Activated naive CD4-positive, alpha-beta T cell (primary cell): ENCODE measurements at places on chromosomes 7 and 10.

DNA sequence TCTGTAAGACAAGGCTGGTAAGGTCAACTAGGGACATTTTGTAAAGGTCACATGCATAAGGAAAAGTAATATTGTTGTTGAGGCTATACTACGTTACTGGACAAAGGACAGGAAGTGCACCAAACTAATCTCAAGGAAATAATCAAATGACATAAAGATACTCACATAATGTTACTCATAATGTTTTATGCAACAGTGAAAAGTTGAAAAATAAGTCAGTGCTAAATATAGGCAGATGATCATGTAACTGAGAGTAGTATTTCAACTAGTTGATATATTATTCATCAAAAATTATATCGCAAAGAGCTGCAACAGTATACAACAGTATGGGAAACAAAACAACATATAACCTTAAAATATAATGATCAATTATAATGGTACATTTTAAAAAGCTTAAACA is 215.7 kb downstream of the PTN start:
- no peak for DNase-seq

- no peak for DNase-seq
Measured at GRCh38 chr10:125171402-125172306, 11.3 kb upstream of the CTBP2 start.

DNA sequence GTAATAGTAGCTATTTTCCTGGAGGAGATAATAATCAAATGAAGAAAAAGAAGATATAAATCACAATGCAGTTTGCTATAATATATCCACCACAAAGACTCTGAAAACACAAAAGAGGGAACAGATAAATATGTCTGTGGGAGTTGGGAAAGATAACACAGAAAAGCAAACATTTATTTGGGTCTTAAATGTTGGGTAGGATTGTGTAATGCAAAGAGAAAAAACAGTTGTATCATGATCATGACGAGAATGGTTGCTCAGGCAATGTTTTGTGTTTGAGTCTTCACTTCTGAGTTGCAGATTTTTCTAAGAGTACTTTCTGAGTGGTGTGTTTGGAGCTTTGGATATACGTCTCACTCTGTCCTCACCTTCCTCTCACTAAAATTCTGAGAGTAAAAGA is 437.5 kb downstream of the TFEC start:
- no peak for DNase-seq

DNA sequence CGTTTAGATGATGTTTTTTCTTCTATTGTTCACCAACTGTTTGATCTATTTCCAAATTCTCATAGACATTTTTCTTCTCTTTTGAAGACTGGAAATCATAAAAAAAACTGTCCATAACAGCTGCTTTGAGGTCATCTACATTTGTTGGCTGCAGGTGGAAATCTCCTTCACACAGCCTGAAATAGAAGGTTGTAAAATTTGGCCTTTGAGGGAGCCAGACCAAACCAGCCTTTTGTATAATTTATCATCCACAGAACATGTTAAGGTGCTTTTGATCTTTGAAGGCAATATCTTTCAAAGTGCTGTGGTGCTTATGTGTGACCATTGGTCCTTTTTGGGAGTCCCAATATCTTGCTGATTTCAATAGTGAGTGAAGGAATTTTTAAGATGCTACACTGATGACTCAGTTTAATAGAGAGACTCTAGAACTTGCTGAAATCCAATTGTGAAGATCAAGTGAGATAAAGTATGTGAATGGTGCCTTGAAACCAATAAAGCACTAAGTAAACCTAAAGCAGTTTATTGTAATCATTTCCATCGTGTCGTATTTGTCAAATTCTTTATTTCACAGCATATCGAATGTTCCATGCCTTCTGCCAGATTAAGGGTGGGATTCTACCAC is 5.4 kb downstream of the FERD3L start:
- no peak for DNase-seq

DNA sequence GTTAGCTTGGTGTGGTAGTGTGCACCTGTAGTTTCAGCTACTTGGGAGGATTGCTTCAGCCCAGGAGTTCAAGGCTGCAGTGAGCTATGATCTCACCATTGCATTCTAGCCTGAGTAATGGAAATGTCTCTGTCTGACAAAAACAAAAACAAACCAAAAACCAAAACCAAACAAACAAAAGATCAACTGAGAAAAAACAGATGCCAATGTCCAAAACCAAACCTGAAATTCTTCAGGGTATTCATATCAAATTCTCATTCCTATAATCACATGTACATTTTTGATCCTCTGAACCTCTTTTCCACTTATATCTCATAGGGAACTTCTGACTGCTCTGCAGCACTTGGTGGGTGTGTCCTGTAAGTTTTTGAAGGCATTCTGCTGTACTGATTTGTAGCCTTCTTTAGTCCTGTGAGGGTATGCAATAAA is 87.0 kb downstream of the CDK6 start:
- no peak for DNase-seq

DNA sequence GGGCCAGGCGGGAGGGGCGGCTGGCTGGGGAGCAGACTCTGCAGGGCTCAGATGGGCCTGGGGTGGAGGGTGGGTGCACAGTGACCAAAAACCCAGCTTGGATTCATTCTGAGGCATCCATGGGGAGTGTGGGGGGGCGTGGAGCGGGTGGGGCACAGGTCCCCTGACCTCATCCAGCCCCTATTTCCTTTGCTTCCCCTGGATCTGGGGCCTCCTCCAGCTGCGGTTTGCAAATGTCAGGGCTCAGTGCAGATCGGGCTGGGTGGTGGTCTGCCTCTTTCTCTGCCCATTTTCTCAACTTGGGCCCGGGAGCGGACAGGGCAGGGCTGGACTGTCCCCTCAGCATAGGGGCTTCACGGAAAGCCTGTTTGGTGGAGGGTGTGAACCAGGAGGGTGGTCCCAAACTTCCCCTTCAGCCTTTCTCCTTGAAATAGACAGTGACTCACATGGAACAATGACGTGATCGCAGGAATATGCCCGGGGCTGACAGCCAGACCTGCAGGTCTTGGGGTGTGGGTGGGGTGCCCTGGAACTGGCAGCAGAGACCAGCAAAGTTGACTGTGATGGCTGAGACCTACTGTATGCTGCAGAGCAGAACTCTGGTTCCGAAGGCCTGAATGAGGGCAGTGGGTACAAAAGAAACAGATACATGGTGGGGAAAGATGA is 72.9 kb upstream of the PODXL start:
- DNase-seq: no peak

- no peak for DNase-seq
Measured at GRCh38 chr7:140249036-140249806, 72.4 kb upstream of the KDM7A start.

- no peak for DNase-seq
Measured at GRCh38 chr7:131365838-131366237, 38.2 kb downstream of the MKLN1 start.

DNA sequence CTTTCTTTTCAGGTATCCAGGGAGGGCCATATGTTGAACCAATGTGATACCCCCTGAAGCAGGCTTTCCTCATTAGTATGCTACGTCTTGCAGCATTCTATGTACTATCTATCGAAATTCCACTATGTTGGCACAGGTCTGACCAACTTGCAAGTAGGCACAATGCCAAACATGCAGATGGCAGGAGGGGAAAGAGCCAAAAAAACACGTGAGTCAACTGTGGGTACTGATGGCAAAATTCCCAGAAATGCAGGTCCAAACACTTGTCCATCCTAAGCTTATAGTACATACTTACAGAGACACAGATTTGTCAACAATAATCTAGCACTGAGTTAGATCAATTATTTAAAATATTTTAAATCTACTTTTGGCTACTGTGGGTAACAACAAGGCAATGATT is 394.9 kb downstream of the DGKB start:
- no peak for DNase-seq

DNA sequence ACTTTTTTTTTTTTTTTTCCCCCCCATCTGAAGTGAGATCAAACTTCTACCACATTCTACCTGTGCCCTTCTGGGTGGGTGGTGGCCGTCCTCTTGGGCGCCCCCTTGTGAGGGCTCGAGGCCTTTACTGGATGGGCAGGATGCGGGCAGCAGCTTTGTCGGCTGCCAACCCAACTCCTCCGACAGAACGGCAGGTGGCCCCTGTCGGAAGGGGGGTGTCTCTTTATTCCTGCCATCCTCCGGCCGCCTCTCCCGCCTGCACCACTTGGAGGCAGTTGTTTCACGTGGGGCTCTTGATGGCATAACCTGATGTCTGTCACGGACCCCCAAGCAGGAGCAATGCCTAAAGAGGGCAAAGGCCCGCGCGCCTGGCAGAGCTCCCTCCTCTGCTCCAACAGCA is 31.0 kb downstream of the AMZ1 start:
- DNase-seq: no peak

- no peak for DNase-seq
Measured at GRCh38 chr7:1025743-1026581, 18.4 kb upstream of the GPR146 start.

DNA sequence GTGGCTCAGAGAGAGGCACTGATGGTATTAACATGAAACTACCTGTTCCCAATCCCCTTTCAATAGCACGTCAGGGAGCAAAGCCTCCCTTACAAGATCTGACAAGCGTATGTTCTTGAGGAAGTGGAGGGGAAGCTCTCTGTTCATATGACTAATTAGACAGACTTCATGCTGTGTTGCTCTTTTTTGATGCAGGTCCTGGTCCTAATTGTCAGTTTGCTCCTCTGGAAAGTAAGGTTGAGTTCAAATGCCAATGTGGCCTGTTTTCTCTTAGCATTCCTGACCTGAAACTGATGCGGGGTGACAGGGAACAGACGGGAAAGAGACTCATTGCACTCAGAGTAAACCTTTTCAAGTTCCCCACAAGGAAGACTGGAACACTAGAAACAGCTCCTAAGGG is 27.0 kb upstream of the TBX20 start:
- DNase-seq: no peak

DNA sequence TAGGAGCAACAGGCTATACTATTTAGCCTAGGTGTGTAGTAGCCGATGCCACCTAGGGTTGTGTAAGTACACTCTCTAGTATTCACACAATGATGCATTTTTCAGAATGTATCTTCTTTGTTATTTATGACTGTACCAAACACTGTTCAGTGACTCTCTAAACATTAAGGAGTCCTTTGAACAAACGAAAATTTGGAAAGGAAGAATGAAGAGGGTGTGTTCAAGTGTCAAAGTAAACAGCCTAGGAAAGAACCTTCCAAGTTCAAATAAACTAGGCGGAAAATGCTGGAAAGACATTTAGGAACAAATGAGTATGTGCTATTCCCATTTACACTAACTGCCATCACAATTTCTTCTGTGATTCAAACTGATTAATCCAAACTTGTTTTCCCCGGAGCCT is 142.4 kb downstream of the CHCHD3 start:
- no peak for DNase-seq

GRCh38 chr7:48096273-48096672 is 7.2 kb downstream of the UPP1 start:
- no peak for DNase-seq

GRCh38 chr7:128737867-128738385 is 1.2 kb upstream of the CALU start:
- DNase-seq: no peak

DNA sequence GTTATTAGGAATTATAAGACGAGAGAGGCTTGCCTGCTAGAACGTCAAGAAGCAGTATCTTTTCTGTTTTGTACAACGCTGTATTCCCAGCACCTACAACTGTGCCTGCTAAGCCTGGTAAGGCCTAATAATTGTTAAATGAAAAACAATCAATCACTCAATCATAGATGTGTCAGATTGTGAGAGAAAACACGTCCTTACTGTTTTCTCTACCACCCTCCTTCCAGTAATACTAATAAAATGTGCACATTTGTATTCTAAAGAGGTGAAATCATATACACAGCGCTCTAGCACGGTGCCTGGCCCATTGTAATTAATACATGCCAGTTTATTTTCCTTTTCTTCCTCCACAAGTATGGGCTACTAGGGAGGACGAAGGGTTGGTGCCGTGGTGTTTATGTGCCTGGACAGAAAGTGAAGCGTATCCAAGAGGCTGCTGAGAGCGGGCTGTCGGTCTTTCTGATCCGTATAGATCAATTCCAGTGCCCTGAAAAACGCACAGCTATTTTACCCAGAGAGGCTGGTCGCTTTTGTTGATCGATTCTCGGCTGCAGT is 1.5 kb upstream of the AUTS2 start:
- DNase-seq: no peak

- DNase-seq: no peak
Measured at GRCh38 chr10:34124522-34125035, 690.5 kb downstream of the PARD3 start.

GRCh38 chr7:125090596-125090995 is 161.0 kb upstream of the POT1 start:
- DNase-seq: no peak

- no peak for DNase-seq
Measured at GRCh38 chr7:129801882-129802281, 150.9 kb downstream of the UBE2H start.

DNA sequence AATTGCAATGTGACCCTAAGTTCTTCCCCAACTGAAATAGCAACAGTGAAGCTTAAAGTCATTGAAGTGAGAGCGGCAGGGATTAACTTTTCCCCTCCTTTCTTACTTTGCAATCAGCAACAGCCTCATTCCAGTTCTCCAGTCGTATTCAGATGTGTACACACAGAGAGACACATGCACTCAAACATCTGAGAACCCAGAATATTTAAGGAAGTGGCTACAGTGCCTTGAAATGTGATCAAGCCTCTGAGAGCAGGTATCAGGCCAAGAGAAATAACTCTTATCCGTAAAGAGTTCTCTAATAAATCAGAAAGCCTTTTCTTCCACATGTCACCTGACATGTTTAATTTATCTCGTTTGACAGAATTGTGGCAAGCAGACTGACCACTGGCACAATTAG is 388.9 kb upstream of the NPVF start:
- DNase-seq: no peak

- no peak for DNase-seq
Measured at GRCh38 chr10:91339729-91340128, 70.4 kb upstream of the HECTD2 start.

GRCh38 chr7:31051598-31052486 is at the start of gene ADCYAP1R1:
TSS of gene ADCYAP1R1 (plus strand) at chr7:31052308. CDS start at chr7:31063265, 10,957 bp downstream.
- DNase-seq: no peak

DNA sequence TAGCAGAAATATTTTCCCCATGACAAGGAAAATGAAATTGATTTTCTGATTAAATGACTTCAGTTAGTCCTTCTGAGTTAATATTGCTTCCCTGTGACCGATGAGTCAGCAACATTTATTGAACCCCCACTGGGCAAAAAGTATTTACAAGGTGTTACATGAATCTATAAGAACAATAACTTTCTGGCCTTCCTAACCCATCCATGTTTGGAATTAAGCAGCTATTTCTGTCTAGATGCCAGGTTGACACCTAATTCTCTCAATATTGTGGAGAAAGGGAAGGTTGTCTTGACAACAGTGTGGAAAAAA is 112.9 kb upstream of the JAZF1 start:
- no peak for DNase-seq
